ENCODE measurements at places on chromosomes 12 and 14.

DNA sequence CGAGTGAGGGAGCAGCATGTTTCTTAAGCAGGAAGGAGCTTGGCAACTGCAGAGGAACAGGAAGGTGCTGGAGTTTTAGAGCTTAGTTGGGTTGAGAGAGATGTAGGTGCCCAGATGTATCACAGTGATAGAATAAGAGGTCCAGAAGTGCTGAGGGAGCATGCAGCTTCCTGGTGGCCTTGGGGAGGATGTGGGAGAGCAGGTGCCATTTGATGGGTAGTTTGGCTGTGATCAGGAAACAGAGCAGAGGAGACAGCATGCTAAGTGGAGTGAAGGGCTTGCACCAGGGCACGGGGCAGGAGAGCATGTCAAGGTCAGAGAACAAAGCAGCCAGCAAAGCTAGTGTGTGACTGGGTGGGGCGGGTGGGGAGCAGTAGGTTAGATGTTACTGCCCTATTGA, 74.8 kb downstream of the PAPOLA start:
- DNase-seq: no peak

DNA sequence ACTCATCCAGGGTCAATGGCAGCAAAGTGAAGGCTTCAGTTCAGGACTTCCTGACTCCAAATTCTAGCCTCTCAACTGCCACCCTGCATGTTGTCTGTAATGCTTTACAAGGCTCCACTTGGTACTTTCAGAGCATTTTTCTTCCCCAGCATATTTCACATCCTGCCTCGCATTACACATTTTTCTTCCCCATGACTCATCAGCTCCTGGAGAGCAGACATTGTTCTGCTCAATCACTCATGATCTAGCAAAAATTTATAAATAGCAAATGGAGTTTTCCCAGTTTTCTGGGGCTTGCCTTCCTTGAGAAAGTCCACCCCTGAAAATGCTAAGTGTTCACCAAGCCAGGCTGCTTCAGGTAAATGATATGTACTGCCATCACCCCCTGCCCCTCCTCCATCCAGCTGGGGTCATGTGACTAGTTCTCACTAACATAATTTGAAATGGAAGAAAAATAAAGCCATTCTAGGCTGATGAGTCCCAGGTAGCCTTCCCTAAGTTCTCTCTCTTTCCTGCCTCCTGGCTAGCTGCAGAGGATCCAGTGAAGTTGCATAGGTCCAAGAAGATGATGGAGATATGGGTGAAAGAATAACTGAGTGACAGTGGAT, 69.4 kb downstream of the ARMH4 start:
- peak; percentile 85 for DNase-seq

DNA sequence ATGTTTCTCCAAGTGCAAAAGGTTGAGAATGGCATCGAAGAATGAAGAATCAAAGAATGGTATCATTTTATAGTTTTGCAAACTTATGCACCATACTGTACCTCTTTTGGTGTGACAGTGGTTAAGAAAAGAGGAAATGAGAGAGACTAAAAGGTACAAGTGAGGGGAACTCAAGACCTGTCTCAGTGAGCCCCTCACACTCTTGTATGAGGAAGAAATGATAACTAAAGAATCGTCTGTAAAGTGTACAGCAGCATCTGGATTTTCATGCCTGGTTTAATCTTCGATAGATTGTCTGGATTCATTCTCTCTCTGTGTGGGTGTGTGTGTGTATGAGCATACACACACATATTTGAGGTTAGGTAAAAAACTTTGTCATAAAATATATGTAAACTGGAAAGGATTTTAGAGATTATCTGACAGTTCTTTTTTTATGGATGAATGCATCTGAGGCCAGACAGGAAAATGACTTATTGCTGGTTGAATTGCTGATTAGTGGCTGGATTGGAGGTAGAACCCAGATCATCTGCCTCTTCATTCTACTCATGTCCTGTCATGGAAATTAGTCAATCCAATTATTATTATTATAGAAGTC, 16.0 kb upstream of the SLC38A2 start:
- peak; percentile 35 for DNase-seq

DNA sequence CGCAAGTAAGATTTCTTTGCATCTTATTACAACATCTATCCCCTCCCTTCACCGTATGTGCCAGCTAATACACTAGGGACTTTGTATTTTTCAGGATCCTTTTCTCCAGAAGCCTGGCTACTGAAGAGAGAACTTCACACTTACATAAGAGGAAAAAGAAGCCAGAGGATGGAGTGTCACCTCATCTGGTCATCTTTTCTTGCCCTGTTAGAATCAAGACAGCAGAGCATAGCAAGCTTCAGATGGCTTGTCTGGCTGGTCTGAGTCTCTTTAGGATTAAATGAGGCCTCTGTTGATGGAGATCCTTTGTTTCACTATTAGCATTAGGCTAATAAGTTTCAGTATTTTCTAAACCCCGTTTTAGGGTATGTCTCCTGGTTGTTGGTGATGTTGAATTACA, 14.4 kb upstream of the AACS start:
- no peak for DNase-seq

- no peak for DNase-seq
Observed at GRCh38 chr14:105250986-105251385, 2.7 kb downstream of the BTBD6 start.

- no peak for DNase-seq
Observed at GRCh38 chr12:99658671-99659349, 11.3 kb downstream of the GARIN6 start.

- DNase-seq: no peak
Observed at GRCh38 chr14:22798528-22798927, 16.7 kb downstream of the SLC7A7 start.

GRCh38 chr12:3540387-3540990, 49.5 kb downstream of the PRMT8 start:
- no peak for DNase-seq

DNA sequence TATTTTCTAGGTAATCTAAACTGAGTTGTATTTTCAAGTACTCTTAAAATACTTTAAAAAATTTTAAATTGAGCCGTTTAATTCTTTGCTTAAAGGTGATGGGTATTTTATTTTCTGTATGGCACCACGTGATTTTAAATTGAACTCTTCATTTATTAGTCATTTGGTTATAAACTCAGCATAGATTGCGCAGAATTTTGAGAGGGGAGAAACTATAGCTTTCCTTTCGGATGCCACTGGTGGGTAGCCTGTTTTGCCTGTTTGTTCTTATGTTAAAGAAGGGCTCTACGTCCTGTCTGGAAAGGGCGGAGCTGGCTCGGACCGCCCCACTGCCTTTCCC, 411 bp upstream of the STYX start:
- DNase-seq: no peak

Measured in GM03348 (cell line).